ENCODE measurements at places on chromosomes 6 and 20.

DNA sequence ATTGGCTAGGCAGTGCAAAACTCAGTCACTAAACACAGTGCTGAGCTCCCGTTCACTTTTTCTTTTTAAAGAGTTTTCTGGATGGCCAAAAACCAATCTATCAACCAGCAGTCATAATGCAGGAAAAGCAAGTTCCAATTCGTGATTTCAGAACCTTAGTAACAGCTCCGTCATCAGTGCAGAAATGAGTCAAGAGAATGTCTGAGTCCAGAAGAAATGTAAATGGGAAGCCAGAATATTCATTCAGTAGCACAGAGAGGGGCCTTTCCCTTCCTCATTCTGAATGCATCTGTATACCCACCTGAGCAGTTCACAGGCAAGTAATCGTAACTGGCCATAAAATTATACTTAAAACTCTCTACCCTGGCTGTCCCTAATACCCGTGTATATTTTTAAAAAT lies 20.4 kb downstream of the HUS1B start:
- no peak for DNase-seq

DNA sequence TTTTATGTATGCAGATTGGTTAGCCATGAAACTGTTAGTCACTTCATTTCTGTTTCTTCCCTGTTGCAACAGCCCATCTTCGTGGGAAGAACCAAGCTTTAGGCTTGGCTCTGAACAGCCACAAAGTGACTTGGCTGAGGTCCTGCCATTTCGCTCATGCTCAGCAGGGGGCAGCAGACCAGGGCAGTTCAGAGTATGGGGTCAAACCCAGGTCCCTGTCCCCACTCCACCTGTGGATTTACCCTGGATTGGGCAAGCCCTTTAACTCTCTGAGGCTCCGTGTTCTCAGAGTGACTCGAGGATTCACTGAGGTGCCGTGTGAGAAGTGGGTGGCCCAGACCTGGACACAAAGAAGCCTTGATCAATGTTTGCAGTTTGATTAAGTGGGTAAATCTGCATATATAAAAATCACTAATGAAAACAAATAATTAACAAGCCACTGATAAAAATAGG lies 19.8 kb upstream of the MAP1LC3A start:
- no peak for DNase-seq

DNA sequence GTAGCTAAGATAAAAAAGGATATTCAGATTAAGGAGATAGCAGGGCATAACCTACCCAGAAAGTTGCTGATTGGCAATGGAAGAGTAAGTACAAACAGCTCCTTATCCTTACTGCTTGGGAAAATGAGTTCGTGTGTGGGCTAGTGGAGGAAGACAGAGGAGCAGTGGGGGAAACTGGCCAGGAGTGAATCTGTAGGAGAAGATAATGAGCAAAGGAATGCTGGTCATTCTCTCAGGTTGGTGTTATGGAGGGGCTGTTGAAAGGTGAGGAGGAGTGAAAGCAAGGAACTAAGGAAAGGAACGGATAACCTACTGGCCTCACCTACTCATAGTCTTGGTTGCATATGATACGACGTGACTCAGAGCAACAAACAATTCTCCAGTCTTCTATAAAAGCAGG lies 7.3 kb upstream of the GJB7 start:
- no peak for DNase-seq

- DNase-seq: no peak
These were observed 3.4 kb upstream of the SYS1 start for GRCh38 chr20:45359406-45360148.

DNA sequence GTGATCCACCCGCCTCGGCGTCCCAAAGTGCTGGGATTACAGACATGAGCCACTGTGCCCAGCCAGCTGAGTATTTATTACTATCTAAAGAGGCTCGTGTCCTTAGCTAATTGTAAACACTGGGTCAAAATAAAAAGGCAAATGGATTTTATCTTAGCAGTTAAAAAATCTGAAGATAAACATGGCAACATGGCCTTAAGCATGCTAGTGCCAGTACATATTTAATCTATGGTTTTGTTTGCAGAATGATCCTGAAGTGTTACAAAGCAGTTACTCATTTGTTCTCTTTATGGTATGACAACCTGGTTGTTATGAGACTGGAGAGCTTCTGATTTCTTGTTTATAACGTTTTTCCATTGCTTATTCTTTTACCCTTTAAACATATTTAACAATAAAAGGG lies 3.9 kb upstream of the KIAA0408 start:
- DNase-seq: no peak

DNA sequence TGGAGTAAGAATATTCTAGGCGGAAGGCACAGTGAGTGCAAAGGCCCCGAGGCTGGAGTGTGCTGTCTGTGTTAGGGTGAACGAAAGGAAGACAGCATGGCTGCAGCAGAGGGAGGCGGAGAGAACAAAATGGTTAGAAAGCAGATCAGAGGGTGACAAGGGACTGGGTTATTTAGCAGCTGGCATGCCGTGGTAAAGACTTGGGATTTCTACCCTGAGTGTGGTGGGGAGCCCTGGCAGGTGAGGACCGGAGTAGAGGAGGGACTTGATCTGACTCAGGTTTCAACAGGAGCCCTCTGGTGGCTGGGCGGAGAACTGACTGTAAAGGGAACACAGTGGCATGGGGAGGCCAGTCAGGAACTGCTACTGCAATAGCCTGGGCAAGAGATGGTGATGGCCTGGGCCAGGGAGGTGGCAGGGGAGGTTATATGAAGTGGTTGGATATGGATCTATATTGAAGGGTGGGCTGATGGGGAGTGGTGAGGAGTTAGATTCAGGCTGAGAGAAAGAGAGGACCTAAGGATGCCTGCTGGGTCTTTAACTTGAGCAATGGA lies 38.0 kb downstream of the PIM1 start:
- DNase-seq: peak; percentile 73

DNA sequence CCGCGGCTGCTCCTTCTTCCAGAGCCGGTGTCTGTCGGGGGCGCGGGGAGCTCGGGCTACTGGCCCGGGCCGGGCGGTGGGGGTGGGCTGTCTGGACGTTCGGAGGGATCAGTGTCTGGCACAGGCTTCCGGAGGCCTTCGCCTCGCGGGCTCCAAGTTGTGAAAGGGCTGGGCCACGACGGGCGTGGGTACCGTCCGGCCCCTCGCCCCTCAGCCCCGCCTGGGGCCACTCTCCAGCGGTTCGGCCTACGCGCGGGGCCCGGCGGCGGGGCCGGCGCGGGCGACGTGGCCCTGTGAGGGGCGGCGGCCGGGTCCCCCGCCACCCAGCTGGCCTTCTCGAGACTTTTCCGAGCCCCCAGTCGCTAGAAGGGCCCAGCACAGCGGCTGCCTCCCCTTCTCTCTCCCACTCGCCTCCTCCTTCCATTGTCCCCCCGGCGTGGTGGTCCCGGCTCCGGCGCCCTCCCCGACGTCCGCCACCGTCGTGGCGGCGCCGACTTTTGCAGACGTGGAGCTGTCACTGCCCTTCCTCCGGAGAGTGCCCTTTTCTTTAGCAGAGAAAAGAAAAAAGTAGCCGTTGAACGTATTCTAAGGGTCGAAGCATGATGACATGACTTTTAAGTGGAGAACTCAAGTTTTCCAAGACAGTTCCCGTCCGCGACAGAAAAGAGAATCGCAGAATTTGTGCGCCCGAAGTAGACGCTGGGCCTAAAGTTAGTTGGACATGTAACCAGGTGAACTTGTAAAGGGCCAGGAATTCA lies 571 bp downstream of the ITCH start:
- DNase-seq: peak; percentile 82

DNA sequence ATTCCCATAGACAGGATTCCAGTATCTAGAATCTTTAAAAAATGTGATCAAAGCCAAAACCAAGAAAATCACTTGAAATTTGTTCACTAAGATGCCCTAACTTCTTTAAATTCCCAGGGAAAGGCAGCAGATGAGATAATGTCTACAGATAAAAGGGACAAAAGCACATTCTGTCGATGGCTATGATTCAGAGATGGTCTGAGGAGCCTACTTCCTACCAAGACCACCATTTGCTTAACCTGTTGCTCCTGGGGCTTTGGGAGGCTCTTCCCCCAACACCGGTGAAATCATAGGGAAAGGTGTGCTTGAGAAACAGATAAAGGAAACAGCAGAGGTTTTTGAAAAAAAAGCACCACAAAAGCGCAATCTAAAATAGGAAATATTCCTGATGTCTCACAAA lies 118.3 kb upstream of the MAP7 start:
- no peak for DNase-seq

DNA sequence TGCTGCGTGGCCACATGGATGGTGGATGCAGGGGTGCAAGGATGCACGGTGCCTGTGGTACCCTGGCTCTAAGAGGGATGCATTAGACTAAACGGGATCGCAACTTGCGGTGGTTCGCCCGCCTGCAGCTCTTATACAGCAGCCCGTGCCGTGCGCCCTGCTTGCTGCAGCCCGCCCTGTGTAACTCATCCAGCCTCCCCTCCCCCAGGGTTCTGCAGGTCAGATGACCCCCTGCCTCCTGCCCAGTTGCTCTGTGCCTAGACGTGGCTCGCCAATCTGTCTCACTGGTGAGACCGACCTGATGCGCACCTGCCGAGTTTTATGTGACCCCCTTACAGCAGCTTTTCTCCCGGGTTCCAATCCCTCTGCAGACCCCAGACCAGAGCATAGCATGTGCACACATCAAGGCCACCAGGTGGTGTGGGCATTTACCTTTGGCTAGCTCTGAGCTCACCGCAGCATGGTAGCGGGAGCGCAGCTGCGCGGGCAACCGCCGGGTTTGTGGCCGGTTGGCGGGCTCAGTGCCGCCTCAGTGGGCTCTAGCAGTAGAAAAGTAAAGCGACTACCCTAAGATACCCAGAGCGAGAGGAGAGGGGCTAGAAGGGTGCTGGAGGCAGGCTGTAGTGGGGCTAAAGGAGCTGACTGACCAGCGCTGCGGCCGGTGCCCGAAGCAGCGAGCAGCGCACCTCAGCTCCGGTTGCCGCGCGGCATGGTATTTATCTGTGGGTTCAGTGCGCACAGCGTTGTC lies 693 bp upstream of the GNAS-AS1 start:
- DNase-seq: no peak

GRCh38 chr6:13434777-13435176 lies 52.6 kb downstream of the GFOD1 start:
- DNase-seq: no peak

DNA sequence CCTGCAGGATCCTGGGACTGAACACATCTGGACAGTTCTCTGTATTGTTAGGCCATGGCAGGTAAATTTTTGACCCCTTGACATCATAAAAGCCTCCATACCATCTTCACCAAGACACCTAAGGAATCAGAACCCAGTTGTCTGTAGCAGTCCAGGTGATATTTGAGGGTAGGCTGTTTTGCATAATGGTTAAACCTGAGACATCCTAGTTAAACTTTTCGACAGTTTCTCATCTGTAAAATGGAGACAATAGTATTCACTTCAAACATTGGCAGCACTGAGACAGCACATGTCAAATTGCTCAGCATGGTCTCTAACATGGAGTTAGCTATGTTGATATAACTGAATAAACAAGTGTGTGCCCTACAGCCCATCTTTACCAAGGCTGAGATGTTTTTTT lies 24.8 kb downstream of the C6orf62 start:
- DNase-seq: no peak

GRCh38 chr6:108209738-108210137 lies 43.9 kb downstream of the NR2E1 start:
- no peak for DNase-seq

- DNase-seq: no peak
These were observed 475.6 kb upstream of the CHD6 start for GRCh38 chr20:42093542-42094440.

GRCh38 chr6:75272145-75272840 lies 12.3 kb downstream of the TMEM30A start:
- DNase-seq: no peak

DNA sequence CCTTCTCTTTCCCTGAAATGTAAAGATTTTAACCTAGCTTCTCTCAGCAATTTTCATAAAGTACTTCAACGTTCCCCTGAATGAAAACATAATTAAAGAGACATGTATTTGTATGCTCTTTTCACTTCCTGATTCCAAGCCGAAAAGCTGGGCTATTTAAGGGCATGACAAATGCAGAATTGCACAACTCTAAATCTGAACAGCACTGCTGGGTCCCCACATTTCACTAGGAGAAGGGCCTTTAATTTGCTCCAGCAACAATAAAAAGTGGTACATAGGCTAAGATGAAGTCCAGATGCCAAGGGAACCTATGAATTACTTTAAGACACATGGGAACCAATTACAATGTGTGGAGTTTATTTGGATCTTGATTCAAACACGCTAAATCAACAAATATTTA lies 42.0 kb downstream of the IRAK1BP1 start:
- DNase-seq: peak; percentile 35

DNA sequence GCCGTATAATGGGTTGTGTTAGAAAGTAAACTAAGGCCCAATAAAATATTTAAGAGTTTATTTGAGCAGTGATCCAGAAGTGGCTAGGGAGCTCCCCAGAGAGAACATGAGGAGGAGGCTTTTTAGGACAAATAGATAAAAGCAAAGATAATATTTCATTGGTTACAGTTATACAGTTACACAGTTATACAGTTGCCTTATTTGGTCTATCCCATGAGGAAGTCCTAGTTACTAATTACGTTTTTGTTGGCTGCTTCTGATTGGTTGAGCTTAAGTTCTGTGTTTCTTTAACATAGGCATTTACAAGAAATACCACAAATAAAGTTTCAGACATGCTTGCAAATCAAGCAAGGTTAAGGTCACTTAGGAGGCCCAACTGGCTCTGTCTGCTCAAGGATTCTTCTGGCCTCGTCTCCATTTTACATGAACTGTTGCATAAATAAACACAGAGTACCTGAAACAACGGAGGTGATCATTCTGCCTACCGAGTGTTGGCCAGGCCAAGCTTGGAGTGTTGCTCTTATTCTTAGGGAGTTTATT lies 7.0 kb downstream of the UBD start:
- DNase-seq: no peak

GRCh38 chr6:135087403-135087802 lies 32.8 kb upstream of the HBS1L start:
- no peak for DNase-seq

All from kidney (tissue), 22 donors.